ENCODE measurements at places on chromosomes 4 and X.

DNA sequence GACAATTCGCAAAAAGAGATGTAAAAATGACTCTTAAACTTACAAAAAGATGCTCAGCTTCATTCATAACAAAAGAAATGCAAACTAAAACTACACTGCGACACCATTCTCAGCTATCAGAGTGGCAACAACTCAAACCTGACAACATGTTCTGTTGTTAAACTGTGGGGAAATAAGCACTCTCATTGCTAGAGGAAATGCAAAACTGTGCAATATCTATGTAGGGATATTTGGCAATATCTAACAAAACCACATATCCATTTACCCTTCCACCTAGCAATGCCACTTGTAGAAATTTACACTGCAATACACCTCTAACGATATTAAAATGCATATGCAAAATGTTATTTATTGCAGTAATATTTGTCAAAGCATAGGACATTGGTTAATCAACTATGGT, 78.3 kb upstream of the EGFL6 start:
- no peak for DNase-seq

GRCh38 chr4:10577018-10577417, 107.5 kb downstream of the CLNK start:
- DNase-seq: no peak

DNA sequence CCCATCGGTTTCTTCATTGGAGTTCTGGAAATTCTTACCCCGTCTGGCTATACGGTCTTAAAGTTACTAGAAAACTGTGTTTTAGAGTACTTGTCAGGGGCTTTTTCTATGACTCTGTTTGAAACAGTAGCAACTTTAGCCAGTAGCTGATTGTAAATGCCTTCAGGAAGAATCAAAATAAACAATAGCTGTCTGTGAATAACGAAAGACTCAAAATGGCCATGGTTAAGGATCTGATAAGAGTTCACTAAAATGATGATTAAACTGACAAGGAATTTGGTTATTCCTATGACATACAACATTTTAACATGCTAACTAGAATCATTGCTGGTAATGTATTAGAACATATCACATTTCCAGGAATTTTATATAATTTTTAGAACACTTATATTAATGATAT, 191.0 kb downstream of the EVC2 start:
- no peak for DNase-seq

DNA sequence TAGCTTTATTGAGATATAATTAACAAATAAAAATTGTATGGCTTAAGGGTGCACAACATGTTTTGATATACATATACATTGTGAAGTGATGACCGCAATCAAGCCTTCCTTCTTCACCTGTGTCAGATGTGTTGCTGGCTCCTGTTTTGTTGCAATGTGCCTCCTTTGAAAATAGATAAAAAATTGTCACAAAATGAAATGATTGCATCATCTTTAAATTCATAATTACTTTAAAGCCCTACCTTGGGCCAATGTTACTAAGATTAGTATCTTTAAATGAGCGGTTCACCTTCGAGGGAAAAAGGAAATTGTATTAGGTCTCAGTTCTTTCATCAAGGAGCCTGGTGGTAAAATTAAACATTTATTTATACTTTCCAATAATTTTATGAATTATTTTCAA, 77.3 kb downstream of the GPRIN3 start:
- no peak for DNase-seq

- DNase-seq: no peak
These were observed 214.8 kb downstream of the CRLF2 start for GRCh38 chrX:997631-998137.

- no peak for DNase-seq
These were observed 116.7 kb upstream of the TMEM164 start for GRCh38 chrX:109886122-109886761.

GRCh38 chrX:43560247-43560946, 95.7 kb upstream of the MAOA start:
- DNase-seq: no peak
